NCI-H748 treated with DMSO at 0.1 percent for 48 hours (cell line): ENCODE measurements at places on chromosomes 12 and 14.

DNA sequence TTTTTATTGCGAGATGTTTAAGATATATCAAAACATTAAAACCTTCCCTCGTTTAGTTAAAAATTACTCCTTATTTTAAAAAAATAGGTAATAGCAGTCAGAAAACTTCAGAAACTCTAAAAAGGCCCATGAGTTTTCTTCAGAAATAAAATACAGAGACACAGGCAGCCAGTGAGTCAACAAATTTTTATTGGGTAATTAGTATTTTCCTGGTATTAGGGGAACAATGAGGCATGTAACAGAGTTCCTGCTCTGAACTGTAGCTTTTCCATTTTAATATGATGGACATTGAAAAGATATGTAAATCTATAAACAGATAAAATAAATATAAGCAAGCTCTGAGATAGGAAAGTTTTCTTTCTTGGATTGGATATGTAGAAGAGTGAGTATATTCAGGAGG is 399 bp upstream of the ZNF705A start:
- DNase-seq, result no peak

GRCh38 chr14:95370076-95370475 is 50.4 kb upstream of the CLMN start:
- no peak for DNase-seq

DNA sequence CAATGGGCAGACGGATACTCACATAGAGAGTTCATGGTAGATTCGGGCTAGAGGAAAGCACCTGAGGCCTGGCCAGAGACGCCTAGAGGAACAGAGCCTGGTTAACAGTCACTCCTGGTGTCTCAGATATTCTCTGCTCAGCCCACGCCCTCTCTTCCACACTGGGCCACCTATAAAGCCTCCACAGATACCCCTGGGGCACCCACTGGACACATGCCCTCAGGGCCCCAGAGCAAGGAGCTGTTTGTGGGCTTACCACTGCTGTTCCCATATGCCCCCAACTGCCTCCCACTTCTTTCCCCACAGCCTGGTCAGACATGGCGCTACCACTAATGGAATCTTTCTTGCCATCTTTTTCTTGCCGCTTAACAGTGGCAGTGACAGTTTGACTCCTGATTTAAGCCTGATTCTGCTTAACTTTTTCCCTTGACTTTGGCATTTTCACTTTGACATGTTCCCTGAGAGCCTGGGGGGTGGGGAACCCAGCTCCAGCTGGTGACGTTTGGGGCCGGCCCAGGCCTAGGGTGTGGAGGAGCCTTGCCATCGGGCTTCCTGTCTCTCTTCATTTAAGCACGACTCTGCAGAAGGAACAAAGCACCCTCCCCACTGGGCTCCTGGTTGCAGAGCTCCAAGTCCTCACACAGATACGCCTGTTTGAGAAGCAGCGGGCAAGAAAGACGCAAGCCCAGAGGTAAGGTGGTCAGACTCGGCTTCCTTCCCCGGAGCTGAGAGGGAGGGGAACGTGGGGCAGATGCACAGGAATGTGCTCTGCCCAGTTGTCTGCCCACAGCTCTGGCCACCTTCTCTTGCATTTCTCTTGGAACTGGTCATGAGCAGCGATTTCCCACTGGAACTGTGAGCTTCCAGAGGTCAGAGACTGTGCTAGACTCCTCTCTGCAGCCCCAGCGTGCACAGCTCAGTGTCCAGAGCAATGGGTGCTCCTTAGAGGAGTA is at the start of gene CD4:
Gene CD4 (plus strand): TSS at position 557 of the 953 bp plus-strand sequence. CDS start 10,611 bp downstream, outside the sequence.
- DNase-seq, result no peak

DNA sequence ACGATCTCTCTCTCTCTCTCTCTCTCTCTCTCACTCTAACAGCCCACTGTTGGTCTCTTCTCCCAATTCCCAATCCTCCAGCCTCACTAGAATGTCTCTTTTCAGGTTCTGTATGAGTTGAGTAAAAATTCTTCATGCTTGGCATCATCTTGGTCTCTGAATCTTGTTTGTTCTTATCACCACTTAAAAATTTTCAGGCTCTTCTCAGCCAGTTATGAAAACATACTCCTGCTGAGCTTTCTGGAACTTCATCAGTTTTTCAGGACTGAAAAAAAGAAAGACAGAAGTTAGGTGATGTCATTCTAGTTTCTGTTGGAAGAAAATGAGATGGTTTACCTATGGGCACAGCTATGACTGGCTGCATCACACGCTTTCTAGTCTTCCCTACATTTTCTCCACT is 11.5 kb upstream of the IL22 start:
- DNase-seq, result no peak
